ENCODE measurements at places on chromosomes 4 and X.

- no peak for DNase-seq
Measured at GRCh38 chr4:174037049-174037448, 246.4 kb downstream of the FBXO8 start.

DNA sequence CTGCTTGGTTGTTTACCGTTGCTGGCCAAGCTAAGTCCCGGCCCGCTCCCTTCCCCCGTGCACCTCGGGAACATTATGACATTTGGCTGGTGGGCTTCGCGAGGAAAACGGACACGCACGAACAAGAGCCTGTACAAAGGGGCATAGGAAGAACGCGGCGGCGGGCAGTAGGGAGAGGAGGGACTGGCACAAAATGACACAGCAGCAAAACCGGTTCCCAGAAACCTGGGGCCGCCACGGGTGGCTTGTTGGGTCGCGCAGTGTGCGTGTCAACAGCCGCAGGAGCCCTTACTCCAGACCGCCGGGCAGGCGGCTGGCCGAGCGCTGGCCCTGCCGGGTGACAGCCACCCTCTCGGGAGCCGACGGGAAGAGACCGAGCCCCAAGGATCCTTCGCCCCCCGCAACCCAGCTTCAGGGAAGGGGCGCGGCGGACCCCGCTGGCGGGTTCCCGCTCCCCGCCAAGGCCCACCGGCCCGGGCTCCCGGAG lies 1.6 kb upstream of the LIN54 start:
- DNase-seq, result no peak

GRCh38 chrX:7110821-7111276 lies 36.7 kb upstream of the STS start:
- DNase-seq, result no peak

- DNase-seq, result no peak
Measured at GRCh38 chr4:153969542-153969941, 180.7 kb upstream of the SFRP2 start.

DNA sequence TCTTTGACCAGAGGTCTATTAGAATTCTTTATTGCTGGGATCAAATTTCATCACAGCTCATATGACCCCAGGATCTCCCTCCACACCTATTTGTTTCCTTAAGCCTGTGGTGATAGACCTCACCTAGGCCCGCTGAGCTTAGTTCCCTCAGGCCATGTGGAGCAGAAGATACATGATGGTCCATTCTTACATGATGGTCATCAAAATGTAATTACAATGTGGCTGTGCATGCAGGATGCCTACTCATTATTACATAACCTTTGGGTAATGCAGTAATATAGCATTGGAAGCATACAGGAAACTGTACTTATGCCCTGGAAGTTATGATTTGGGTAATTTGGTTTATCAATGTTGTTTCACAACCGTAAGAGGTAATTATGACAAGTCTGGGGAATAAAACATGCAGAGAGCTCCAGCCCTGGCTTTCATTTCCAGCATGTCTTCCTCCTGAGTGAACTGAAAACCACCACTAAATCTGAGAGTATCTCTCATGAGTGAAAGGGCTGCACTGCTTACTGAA lies 67.0 kb upstream of the AGA start:
- no peak for DNase-seq

- no peak for DNase-seq
Measured at GRCh38 chr4:95549246-95550114, 707 bp upstream of the UNC5C start.

DNA sequence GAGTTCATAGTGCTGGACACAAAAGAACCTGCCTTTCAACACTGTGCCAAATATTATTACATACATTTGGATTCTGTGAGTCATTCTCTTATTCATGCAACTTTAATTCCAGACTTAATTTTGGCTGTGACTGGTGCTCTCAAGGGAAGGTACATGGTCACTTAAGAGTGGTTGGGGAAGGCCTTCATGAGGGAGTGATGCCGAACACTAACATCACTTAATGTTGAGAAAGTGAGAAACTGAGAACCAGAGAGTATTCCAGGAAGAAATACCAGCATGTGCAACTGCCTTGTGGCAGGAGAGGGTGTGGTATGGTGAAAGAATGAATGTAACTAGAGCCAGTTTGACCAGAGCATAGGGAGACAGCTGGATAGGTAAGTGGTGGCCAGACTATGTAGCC lies 41.5 kb upstream of the FHDC1 start:
- peak; percentile 31 for DNase-seq

DNA sequence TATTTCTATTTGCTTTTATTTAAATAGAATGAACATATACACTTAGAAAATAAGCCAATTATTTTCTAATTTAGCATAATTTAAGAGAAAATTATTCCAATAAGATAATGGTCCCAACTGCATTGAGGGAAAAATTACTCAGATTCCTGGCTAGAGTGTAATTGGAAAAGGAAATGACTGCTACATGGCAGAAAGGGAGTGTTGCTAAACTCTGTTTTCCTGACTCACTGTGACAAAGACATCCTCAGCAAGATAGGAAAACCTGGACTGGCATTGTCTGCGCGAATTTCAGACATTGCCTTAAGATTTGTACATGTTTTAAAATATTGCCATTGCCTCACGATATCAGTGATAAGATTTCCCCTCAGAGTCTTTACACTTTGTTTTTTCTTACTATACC lies 8.2 kb downstream of the TNIP3 start:
- peak; percentile 35 for DNase-seq

DNA sequence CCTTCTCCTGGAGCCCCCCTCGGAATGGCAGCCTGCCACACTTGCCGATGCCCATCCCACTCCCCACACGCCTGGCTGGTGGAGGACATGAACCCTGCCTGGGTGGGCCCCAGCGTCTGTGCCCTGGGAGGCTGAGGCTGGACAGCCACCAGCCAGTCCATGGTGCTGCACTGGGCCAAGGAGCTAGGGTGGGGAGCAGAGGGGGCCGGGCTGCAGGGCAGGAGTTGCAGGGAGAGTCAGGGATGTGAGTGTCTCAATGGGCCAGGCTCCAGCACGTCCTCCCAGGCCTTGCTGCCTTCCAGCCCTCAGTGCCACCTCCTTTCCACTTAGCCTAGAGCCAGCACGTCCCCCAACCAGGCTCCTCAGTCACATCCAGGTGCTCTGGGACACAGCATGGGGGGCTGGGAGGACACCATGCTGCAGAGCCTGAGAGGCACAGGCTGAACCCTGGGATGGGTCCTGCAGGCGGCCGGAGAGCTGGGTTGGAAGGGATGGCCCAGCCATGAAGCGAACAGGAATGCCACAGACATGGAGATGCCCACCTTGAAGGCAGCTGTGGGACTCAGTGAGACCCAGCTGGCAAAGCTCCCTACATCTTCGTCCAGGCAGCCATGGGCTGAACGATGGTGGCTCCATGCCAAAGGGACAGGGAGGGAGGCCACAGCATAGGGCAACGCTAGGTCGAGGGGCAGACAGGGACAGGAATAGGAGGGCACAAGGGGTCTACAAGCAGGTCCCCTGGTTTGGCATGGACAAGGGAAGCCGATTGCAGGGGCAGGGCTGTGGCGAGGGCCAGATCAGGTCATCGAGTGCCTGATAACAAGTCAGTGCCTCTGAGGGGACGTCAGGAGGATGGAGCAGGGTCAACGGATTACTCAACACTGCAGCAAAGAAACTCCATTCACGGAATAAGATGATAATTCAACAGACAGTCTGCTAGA lies 30.1 kb upstream of the MXD4 start:
- no peak for DNase-seq

GRCh38 chrX:80879143-80879542 lies 69.5 kb upstream of the BRWD3 start:
- no peak for DNase-seq

GRCh38 chrX:110341189-110342035 lies 17.2 kb upstream of the RTL9 start:
- DNase-seq, result no peak

- DNase-seq, result no peak
Measured at GRCh38 chrX:2410279-2411020, 90.3 kb downstream of the DHRSX start.

DNA sequence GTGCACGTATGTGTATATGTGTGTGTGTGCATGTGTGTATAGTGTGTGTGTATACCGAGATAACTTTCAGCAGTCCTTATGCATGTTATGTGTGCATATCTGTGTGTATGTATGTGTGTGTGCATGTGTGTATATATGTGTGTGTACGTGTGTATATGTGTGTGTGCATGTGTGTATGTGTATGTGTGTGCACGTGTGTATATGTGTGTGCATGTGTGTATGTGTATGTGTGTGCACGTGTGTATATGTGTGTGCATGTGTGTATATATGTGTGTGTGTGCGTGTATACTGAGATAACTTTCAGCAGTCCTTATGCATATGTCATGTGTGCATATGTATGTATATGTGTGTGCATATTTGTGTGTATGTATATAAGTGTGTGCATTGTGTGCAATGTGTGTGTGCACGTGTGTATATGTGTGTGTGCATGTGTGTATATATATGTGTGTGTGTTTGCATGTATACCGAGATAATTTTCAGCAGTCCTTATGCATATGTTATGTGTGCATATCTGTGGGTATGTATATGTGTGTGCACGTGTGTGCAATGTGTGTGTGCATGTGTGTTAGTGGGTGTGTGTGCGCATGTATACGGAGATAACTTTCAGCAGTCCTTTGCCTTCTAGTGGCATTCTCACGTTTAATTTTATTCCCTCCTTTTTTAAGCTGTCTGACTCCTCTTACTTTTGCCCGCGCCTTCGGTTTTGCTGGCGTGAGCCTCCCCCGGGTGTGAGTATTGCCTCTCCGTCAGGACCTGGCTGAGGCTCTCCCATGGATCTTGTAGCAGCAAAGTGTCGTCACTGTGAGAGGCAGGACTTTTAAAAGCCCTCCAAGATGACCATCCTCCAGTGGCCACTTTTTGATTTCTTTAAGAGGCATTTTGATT lies 99.6 kb upstream of the SHOX start:
- DNase-seq, result no peak

DNA sequence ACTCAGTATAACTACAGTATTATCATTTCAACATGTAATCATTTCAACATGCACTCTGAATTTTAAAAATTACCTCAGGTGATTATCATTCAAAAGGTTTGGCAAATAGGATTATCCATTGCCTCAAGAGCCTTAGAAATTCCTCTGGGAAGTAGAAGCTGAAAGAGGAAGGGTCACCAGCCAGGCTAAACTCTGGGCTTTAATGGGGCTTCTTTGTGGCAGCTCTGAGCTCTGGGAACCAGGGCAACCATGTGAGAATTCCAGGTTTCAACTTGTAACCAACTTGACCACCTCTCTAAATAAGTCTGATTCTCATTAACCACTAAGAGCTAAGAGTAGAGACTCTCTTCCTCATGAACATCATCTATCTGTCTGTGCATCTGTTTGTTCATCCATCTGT lies 117.2 kb upstream of the MED14 start:
- no peak for DNase-seq

GRCh38 chr4:104123021-104123420 lies 371.7 kb downstream of the CXXC4 start:
- no peak for DNase-seq

- DNase-seq, result no peak
Measured at GRCh38 chr4:189660722-189661360, 279.8 kb upstream of the FRG1 start.

- DNase-seq, result no peak
Measured at GRCh38 chr4:20109391-20109790, 142.3 kb upstream of the SLIT2 start.

GRCh38 chrX:35728481-35728880 lies 69.7 kb upstream of the MAGEB16 start:
- DNase-seq, result no peak

DNA sequence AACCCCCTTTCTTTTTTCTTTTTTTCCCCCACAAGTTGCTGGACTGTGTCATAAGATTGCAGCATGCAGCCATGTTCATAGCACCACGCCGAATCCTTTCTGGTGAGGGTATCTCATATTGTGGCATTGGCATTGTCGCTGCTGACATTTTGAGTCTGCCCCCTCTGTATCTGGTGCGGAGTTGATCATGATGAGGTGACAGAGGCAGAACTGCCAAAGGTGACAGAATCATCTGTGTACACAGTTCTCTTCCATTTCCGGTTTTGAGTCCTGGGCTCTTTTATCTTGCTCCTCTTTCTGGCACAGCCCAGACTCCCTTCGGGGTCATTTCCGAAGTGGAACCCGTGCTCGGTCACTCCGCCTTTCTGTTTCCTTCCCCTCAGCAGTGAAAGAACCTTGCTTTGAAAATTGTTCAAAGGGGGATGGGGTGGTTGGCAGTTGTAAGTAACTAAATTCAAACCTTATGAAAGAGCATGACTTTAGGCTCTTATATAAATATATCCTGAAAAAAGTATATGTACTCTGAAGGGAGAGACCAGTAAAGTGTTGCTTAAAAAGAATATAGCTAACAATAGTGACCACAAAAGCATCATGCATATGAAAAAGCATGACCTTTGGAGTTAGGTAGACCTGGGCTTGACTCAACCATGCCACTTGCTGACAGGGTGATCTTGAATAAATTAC lies 55.0 kb upstream of the BMP2K start:
- DNase-seq, result no peak

DNA sequence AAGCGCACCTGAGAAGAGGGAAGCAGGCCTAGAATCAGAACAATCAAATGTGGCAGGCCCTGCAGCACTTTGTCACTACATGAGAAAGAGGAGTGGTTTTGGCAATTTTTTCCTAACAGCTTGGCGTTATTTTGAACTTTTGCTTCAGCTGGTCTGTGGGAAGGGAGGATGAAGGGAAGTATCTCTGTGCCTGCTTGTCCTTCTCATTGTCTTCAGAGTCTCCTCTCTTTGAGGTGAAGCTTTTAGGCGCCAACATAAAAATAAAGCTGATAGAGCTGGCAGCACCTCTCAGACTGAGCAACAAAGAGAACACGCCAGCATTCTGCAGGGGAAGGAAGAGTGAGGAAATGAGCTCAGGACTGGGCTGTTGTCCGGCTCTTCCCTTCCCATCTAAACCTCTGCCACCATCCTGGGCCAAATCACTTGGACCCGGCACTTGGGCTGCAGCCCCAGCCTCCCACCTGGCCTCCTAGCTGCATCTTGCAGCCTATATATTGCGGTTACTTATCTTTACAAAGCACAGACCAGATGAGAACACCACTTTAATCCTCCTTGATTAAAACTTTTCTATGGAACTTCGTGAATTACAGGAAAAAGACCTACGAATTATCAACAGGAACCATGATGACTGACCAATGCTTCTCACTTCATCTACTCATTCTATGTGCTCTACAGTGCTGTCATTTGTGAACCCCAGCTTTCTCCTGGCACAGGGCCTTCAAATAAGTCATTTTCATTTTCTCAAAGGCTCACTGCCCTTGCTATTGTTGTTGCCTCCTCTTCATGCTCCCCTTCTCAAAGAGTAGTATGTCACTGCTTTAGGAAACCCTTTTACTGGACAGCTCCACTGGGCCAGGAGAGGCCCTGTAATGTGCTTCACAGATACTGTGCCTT lies 476.4 kb upstream of the HS3ST1 start:
- no peak for DNase-seq

DNA sequence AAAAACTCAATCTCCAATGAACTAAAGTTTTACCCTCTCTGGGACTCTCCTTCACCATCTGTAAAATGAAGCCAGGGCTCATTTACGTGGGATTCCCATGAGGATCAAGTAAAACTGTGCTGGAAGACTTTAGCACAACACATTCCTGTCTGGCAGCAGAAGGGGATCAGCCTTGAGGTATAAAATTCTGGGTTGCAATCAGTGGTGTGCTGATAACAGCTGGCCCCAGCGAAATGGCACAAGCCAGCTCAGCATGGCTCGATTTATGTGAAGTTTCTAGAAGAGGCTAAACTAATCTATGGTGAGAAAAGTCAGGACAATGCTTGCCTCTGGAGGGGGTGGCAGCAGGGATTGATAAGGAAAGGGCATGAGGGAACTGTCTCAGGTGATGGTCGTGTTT lies 28.4 kb downstream of the ZNF630 start:
- DNase-seq, result no peak

Data from astrocyte of the cerebellum (primary cell).